ENCODE measurements at places on chromosomes 3 and 15. TPM values are rescaled to one million over a fixed set of nuclear protein-coding genes. Genes with fewer than 3 reads are reported as not detected.

DNA sequence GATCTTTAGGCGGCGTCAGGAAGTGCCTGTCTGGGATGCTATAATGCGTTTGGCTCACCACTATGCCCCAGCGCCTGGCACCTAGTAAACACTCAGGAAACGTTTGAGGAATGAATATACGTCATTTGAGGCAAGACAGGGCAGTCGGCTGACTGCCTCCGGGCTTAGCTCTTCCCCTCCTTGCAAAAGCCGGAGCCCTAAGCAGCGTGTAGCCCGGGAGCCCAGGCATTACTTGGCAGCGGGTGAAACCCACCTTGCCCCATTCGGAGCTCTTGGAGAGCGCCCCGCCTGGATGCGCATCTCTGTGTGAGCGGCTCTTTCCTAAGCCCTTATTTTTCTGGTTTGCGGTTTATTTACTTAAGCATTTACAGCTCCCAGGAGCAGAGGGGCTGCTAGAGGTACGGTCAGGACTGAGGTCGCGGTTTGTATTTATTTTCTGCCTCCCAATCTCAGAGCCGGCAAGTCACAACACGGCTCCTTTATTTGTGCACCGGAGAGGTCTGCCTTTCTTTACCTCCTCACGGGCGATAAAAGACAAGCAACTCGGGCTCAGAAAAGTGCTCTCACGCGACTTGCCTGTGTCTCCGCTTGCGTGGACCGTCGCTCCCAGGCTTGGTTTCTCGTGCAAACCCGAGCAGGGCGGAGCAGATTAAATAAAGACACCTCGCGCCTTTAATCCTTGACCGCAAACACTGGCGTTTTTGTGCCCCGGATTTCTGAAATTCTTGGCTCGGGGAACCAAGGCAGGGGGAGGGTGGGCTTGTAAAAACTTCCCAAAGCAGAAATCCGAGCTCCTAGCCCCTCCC is 737 bp upstream of the ITPR1 start:
- peak; percentile 61 for DNase-seq

DNA sequence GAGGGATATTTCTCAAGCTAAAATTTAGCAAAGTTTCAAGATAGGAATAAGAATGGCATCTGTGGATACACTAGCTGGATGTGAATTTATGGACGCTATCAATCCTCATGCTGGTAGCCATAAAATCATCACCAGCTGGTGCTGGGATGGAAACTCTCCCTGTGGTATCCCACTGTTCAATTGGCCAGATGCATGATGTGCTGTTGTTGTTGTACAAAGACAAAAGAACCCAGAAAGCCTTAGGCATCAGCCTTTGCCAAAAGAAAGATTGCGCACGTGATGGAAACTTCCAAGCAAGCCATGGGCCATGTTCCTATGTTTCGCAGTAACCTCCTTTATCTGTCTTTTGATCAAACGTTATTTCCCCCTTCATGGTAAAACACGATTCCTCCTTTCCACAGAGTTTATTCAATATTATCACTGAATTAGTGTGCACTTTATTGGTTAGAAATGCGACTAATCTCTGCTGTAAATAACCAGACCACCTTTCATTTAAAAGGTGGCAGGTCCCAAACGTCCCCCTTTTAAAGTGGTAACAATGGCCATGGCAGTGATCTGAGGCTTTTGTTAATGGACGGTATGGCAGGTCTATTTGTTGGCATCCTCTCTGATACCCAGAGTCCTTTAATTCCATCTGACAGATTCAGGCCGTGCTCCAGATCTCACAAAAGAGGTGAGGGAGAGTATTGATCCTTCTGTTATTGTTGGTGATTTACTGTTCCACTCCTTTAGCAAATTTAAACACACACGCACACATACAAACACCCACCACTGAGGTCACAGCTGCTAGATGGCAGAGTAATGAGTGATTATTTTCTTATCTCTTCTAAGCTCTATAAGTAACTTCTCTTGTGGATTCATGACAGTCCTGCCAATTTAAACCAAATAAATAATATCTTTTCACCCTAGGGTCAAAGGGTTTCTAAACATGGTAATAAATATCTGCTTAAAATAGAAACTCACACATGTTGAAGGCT is 291.2 kb upstream of the KCNMB2 start:
- no peak for DNase-seq

- no peak for DNase-seq
Observed at GRCh38 chr3:70112751-70113150, 113.2 kb downstream of the SAMMSON start.

- DNase-seq = no peak
Observed at GRCh38 chr3:183817639-183818038, 7.7 kb downstream of the MAP6D1 start.

DNA sequence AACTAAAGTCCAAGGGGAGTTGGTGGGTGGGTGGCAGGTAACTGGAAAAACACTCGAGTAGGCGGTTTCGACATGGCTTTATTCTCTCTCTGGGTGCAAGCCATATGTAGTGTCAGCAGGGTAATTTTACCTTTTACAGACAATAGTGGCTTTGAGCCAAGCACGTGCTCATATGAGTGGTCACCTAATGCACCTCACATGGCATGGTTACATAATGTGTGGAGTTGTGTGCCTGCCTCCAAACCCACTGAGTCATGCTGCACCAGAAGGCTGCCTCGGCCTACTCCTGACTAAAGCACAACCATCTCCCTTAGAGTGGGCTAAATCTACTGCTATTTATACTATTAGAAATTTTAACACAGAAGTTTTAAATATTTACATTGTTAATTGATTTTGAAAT is 16.5 kb downstream of the CCRL2 start:
- DNase-seq = peak; percentile 69

- DNase-seq = peak; percentile 56
Observed at GRCh38 chr3:105351821-105352220, 14.9 kb upstream of the ALCAM start.

Gene SYNM
- total RNA-seq = 105 TPM

Data from dermis microvascular lymphatic vessel endothelial cell (primary cell).